ENCODE measurements at places on chromosomes 12 and 14. TPM values are rescaled to one million over a fixed set of nuclear protein-coding genes. Genes with fewer than 3 reads are reported as not detected.
A peak's percentile ranks its signal among the peaks of the same experiment; 100 is the strongest.

- H3K4me3 ChIP-seq: peak overlapping the region; percentile 61
- no peaks in the 10 kb centered on the region for H3K36me3 ChIP-seq
- H3K27me3 ChIP-seq: peaks cover 21% of the 10 kb centered on the region
- H3K27ac ChIP-seq: peak overlapping the region; percentile 81
- peaks cover 77% of the 10 kb centered on the region for H3K4me1 ChIP-seq
- peak; percentile 93 for DNase-seq
Observed at GRCh38 chr12:124923905-124924734, 9.7 kb upstream of the UBC start.

GRCh38 chr12:6921539-6921938 lies 6.2 kb upstream of the ATN1 start:
- peaks cover 44% of the 10 kb centered on the region for H3K4me1 ChIP-seq
- peaks cover 4% of the 10 kb centered on the region for H3K36me3 ChIP-seq
- no peak overlapping the region for H3K4me3 ChIP-seq

DNA sequence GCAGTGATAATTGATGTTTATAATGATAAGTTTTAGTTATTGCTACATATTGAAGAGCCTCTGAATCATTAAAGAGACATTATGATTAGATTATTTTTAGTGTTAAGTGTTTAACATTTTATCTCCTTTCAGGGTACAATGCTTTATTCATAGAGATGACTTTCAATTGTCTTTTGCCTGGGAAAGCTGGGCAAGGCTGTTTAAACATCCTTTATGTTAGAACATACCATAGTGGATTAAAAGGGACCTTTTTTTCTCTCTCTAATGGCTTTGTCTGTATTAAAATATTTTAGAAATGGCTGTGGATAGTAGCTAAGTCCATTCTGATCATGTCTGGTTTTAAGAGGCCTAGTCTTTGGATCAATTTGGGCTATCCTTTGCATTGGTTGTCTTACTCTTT lies 427.5 kb upstream of the MIS18BP1 start:
- H3K27me3 ChIP-seq: no peaks in the 10 kb centered on the region
- no peak for DNase-seq
- H3K4me1 ChIP-seq: peaks cover 43% of the 10 kb centered on the region

DNA sequence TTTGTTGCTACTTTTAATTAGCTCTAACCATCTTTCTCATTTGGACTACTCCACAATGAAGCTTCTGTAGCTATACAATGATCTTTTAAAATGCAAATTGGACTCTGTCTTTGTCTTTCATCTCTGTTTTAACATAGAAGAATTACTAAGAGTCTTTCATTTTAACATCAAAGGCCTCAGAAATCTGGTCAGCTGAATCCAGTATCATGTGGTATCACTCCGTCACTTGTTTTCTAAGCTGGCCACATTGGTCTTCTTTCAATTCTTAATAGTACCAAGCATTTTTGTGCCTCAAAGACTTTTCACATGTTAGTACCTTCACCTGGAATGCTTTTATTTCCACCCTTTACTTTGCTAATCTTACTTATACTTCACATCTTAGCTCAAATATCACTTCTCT lies 95.5 kb upstream of the SLC16A7 start:
- peaks cover 6% of the 10 kb centered on the region for H3K4me1 ChIP-seq
- no peaks in the 10 kb centered on the region for H3K27me3 ChIP-seq
- no peak for DNase-seq
- H3K36me3 ChIP-seq: no peaks in the 10 kb centered on the region
- H3K4me3 ChIP-seq: no peak overlapping the region

DNA sequence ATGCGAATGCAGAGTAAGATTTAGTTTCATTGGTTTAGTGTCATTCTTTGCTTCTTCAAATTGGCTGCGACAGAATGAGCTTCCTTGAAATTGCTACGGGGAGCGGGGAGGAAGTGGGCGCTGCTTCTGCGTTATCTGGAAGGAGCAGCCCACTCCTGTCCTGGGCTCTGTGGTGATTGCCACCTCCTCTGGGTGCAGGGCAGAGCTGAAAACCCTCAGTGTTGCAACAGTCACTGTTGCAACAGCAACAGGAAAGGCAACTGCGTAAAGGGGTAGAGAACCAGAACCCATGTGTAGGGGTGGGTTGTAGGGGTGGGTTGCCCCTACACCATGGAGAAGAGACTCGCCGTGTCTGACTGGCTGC lies 57.7 kb downstream of the MAX start:
- H3K27me3 ChIP-seq: no peaks in the 10 kb centered on the region
- H3K4me3 ChIP-seq: no peak overlapping the region
- peaks cover 14% of the 10 kb centered on the region for H3K4me1 ChIP-seq
- no peak for DNase-seq
- H3K36me3 ChIP-seq: peaks cover 8% of the 10 kb centered on the region
- H3K27ac ChIP-seq: no peak overlapping the region

GRCh38 chr12:51377099-51377984 lies 13.9 kb downstream of the GALNT6 start:
- no peak overlapping the region for H3K27ac ChIP-seq
- H3K4me3 ChIP-seq: no peak overlapping the region
- DNase-seq: no peak
- peaks cover 31% of the 10 kb centered on the region for H3K36me3 ChIP-seq

GRCh38 chr14:89826596-89826995 lies 127.9 kb downstream of the EFCAB11 start:
- H3K27ac ChIP-seq: no peak overlapping the region
- H3K36me3 ChIP-seq: peaks cover 28% of the 10 kb centered on the region
- DNase-seq: peak; percentile 17
- peaks cover 25% of the 10 kb centered on the region for H3K4me1 ChIP-seq

DNA sequence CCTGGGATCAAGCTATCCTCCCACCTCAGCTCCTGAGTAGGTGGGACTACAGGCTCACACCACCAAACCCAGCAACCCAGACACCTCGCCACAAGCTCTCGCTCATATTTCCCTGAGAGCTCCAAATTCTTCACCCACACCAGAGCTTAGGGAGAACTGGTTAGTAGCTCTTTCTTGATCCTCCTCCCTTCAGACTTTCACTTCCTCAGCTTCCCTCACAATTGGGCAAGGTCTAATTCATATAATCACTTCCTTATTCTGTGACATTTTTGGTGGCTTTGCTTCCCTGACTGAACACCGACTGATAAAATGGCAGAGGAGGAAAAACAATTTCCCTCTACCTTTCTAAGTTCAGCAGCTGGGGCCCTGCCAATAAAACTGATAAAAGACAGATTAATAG lies 88.5 kb downstream of the GXYLT1 start:
- H3K4me1 ChIP-seq: no peaks in the 10 kb centered on the region
- no peaks in the 10 kb centered on the region for H3K36me3 ChIP-seq
- peaks cover 5% of the 10 kb centered on the region for H3K27me3 ChIP-seq
- H3K4me3 ChIP-seq: no peak overlapping the region
- DNase-seq: no peak
- no peak overlapping the region for H3K27ac ChIP-seq

DNA sequence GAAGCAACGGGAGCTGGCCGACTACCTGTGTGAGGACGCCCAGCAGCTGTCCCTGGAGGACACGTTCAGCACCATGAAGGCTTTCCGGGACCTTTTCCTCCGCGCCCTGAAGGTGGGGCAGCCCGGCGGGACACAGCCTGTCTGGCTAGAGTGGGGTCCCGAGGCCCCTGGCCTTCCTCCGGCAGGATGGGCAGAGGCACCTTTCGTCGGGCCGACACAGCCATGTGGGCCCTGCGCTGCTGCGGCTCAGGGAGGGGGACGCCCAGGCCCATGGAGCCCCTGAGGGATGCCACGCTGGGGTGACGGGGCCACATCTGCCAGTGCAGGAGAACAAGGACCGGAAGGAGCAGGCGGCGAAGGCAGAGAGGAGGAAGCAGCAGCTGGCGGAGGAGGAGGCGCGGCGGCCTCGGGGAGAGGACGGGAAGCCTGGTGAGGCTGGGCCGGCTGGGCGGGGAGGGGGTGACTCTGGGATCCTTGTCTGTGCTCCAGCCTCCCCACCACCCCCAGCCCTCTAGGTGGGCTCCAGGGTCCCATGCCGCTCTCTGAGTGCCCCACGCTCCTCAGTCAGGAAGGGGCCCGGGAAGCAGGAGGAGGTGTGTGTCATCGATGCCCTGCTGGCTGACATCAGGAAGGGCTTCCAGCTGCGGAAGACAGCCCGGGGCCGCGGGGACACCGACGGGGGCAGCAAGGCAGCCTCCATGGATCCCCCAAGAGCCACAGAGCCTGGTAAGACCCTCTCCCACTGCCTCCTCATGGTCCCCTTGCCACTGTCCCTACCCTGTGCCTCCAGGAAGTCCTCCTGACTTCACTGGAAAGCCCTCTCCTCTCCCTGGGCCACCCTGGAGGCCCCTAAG lies 10.9 kb upstream of the ADSS1 start:
- H3K4me1 ChIP-seq: peaks cover 8% of the 10 kb centered on the region
- peaks cover 11% of the 10 kb centered on the region for H3K27me3 ChIP-seq
- no peak for DNase-seq
- H3K36me3 ChIP-seq: peaks cover 16% of the 10 kb centered on the region
- no peak overlapping the region for H3K27ac ChIP-seq
- no peak overlapping the region for H3K4me3 ChIP-seq

DNA sequence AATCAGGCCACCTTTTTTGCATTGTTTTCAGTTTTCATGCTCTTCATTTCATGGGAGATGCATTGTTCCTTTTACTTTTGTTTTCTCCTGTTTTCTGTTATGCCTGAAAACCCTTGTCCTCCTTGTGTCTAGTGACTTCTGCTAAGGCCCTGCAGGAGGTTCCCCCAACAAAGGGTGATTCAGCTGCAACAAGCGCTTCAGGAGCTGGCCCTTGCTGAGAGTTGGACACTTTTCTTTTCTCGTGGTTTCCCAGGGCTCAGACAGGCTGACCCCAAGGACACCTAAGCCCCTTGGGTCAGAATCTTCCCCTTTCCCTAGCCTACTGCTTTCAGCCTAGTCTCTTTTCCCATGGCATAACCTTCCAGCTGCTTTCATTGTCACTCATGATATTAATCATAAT lies 98.9 kb downstream of the PLXNC1 start:
- no peak overlapping the region for H3K27ac ChIP-seq
- H3K4me1 ChIP-seq: no peaks in the 10 kb centered on the region
- H3K36me3 ChIP-seq: no peaks in the 10 kb centered on the region
- peaks cover 43% of the 10 kb centered on the region for H3K27me3 ChIP-seq

DNA sequence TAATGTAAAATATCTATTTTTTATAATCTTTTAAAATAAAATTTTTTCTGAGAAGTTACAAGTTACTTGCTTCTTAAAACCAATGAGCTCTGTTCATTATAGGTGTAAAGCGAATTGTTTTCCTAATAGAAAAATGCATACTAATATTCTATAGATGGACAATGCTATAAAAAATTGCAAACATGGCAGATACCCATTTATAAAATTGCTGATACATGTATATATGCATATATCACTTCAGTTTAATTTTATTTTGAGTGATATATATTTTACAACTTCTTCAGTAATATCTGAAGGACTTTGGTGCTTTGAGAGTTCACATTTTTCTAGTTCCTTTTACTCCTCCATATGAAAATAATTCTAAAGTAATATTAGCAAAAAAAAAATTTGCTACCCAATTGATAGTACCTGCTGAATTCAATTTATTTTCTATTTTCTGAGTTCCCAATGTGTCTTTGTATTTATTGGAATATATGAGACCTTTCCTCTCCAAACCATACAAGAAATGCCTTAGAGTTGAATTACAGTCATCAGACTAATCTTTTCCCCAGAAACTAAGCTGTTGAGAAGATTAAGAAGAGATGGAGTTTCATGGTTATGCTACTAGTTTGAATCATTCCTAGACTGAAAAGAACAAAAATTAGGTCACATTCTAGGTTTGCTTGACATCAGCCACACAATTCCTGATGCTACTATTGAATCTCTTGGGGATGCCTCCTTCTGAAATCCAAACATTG lies 1937.5 kb upstream of the SEL1L start:
- H3K27me3 ChIP-seq: peaks cover under 1% of the 10 kb centered on the region
- no peak overlapping the region for H3K27ac ChIP-seq
- no peaks in the 10 kb centered on the region for H3K36me3 ChIP-seq

- peaks cover 27% of the 10 kb centered on the region for H3K27me3 ChIP-seq
- H3K4me3 ChIP-seq: no peak overlapping the region
- H3K36me3 ChIP-seq: no peaks in the 10 kb centered on the region
- DNase-seq: no peak
- H3K27ac ChIP-seq: no peak overlapping the region
- H3K4me1 ChIP-seq: peaks cover 6% of the 10 kb centered on the region
Observed at GRCh38 chr14:91095178-91095577, 18.7 kb upstream of the DGLUCY start.

DNA sequence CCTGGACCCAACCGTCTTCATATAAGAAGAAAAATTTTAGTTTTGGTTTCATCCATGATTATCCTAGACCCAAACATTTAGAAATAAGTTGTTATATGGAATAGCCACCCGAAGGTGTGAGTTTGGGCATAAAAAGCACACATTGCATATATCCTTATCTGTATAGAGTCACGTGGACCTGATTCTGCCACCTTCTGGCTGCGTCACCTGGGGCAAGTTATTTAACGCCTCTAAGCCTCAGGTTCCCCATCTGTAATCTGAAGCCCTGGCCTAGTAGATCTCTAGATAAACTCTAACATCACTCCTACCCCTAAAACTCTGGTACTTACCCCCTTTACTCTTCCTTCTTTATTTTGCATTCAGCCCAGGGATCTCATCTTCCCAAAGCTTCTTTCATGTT lies 14.3 kb upstream of the KRT5 start:
- peaks cover 44% of the 10 kb centered on the region for H3K27me3 ChIP-seq
- H3K36me3 ChIP-seq: no peaks in the 10 kb centered on the region
- no peak overlapping the region for H3K27ac ChIP-seq
- no peak overlapping the region for H3K4me3 ChIP-seq
- DNase-seq: no peak

DNA sequence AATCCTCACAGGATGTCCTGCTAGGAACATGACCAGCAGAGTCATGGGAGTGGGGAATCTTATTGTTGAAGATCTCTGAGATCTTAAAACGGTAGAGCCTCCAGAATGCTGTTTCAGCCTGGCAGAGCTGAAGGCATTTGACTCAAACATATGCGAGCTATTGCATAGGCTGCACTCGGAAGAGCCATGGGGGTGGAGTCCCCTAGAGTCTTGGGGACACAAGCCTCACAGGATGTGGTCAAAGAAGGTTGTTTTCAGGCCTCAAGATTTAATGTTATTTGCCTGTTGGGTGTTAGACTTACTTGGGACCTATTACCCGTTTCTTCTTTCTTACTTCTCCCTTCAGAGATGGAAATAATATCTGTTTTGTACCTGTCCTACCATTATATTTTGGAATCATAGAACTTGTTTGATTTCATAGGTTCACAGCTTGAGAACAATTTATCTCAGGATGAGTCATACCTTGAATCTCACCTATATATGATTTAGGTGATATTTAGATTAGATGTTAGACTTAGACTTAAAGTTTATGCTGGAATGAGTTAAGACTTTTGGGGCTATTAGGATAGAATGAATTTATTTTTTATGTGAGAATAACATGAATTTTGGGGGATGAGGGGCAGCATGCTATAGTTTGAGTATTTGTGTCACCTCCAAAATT lies 172.2 kb upstream of the ATP2B1 start:
- no peak overlapping the region for H3K27ac ChIP-seq
- H3K27me3 ChIP-seq: no peaks in the 10 kb centered on the region
- no peak overlapping the region for H3K4me3 ChIP-seq
- no peak for DNase-seq

Gene CLEC4C
- not detected for total RNA-seq

Gene KLHL33
- total RNA-seq: not detected

Gene KIF26A
- not detected for total RNA-seq

Gene RBP5
- total RNA-seq: not detected

Gene ACRBP
- total RNA-seq: not detected

Gene NID2
- 98.4 TPM for total RNA-seq

All from HFFc6 (cell line).